ENCODE measurements at places on chromosomes 7 and 10.
A peak's percentile ranks its signal among the peaks of the same experiment; 100 is the strongest.

GRCh38 chr10:120945801-120946302, 94.7 kb downstream of the WDR11 start:
- DNase-seq = no peak

DNA sequence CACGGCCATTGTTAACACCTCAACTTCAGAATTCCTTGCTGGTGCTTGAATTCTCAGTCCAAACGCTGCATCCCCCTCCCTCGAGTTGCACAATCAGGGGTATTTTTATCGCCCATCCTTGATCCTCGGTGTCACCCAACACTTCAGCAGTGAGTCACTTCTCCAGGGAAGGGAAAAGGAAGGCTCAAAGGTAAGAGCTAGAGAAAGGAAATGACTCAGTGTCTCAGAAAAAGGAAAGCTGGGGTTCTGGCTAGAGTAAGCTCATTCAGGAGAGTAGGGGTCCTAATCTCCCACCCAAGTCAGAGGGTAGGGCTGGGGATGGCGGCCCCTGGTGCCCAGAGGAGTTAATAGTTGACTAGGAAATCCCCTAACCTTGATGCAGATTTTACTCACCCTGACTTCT, 39.8 kb upstream of the TRIM8 start:
- DNase-seq = no peak

- no peak for DNase-seq
These were observed 109.6 kb downstream of the KIF20B start for GRCh38 chr10:89810908-89811525.

GRCh38 chr10:35751347-35751746, 109.3 kb upstream of the FZD8 start:
- no peak for DNase-seq

DNA sequence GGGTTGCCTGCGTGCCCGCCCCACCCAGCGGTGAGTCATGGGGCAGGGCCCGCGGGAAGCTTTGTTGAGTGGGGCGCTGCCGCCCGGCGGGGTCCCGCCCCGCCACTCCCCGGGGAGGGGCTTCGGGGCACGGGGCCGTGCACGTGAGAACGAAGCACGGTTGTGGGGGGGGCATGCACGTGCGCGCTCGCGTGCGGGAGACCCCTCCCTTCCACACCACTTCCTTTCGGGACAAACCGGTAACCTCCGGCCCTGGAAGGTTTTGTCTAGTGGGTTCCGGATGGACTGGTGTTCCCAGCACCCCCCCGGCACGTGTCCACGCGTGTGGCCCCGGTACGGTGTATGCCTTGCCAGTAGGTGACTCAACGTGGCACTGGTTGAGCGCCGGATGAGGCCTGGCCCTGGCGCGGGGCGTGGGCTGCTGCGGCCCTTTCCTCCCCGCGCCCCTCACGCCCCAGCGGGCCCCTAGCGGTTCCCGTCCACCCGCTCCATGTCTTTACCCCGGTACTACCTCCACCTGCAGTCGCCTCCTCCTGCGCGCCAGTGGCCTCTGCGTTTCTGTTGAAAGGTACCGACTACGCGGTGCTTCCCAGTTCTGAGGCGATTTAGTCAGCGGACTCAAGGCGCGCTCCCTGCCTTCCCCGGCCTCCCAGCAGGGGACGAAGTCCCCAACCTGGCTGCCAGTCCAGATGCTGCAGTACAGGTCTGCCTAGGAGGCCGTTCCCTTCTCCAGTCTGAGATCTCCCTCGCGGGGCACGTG, 3.1 kb downstream of the ADIRF start:
- DNase-seq = peak; percentile 6

GRCh38 chr10:69295027-69295636, 16.8 kb downstream of the HK1 start:
- DNase-seq = no peak

- DNase-seq = no peak
These were observed 224.8 kb downstream of the MTERF1 start for GRCh38 chr7:91655656-91656055.

DNA sequence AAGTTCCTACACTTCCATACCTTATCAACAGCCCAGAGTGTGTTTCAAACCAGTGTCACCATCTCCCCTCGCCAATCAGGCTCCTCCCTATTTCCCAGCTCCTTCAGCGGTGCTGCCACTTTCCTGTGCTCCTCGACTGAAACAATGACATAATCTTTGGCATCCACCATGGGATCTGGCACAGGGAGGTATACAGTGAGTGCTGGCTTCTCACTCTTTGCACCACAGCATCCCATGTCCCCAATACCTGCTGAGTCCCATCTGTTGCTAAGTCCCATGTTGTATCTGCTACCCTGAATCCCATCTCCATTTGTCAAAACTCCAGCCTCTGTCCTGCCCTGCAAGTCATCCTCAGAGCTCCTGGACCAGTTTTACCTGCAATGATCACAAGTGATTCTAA, 15.4 kb downstream of the PAXIP1 start:
- no peak for DNase-seq

- DNase-seq = no peak
These were observed at the start of gene SLC18A2 for GRCh38 chr10:117240621-117241529. SLC18A2 (plus strand) TSS chr10:117241114; CDS start chr10:117241694, 580 bp downstream.

- DNase-seq = no peak
These were observed 573 bp downstream of the BLVRA start for GRCh38 chr7:43758822-43759683.

- DNase-seq = no peak
These were observed 2.2 kb upstream of the EPC1 start for GRCh38 chr10:32349199-32349585.

DNA sequence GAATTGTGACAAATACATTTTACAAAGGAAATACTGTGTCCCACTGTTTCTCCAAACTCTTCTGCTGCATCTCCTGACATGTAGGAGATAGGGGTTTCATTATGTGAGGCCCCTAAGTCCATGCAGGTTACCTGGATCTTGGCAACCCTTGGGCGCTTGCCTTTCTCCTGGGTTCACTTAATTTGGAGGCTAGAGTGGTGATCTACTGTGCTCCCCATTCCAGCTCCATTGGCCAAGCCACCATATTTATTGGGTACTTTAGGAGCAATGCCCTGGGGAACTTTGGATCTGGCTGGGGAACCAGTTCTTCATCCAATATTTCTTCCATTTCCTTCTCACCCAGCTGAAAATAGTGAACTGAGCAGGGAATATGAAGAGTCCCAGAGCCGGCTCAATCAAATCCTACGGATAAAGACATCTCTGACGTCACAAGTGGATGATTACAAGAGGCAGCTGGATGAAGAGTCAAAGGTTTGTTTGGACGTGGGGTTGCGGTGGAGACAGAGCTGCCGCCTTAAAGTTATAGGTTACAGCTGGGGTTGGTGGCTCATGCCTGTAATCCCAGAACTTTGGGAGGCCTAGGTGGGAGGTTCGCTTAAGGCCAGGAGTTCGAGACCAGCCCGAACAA, 18.5 kb downstream of the MYH16 start:
- no peak for DNase-seq

- DNase-seq = no peak
These were observed 414.8 kb upstream of the MKI67 start for GRCh38 chr10:128540781-128541761.

DNA sequence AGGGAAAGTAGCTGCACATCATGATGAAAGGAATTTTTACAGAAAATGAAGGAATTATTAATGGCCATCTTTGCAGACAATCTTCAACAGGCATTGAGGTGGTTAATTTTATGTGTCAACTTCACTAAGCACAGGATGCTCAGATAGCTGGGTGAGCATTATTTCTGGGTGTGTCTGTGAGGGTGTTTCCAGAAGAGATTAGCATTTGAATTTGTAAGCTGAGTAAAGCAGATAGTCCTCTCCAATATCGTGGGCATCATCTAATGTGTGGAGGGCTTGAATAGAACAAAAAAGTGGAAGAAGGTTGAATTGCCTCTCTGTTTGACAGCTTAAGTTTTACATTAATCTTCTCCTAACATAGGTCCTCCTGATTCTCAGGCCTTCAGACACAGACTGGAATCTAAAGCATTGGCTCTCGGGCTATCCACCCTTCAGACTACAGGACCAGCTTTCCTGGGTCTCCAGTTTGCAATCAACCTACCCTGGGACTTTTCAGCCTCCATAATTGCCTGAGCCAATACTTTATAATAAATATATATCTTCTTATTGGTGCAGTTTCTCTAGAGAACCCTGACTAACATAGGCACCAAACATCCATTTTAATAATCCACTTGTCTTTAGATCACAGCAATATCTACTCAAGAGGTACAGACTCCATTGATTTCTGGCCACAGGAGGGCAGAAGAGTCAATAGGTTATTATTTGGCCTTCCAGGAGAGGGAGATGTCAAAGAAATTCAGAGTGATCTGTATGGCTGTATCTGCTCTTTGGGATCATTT, 10.5 kb upstream of the CRPPA start:
- no peak for DNase-seq

- DNase-seq = no peak
These were observed 603.6 kb upstream of the MGMT start for GRCh38 chr10:128863411-128863810.

DNA sequence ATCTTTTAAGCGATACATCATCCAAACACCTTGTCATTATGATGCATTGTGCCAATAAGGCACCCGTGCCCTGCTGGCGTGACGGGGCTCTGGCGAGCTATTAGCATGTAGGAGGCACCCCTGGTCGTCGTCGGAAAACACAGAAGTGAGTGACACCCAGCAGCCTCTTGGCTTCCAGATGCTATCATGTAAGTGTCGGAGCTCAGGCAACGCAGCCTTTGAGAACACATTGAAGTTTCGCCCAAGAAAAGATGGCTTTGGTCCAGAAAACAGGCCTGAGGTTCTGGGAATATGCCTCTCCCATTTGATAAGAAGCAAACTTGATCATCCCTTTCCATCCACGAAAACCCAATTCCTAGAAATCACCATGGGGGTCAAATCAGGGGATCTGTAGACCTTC, 555.3 kb downstream of the GALNT17 start:
- DNase-seq = no peak

DNA sequence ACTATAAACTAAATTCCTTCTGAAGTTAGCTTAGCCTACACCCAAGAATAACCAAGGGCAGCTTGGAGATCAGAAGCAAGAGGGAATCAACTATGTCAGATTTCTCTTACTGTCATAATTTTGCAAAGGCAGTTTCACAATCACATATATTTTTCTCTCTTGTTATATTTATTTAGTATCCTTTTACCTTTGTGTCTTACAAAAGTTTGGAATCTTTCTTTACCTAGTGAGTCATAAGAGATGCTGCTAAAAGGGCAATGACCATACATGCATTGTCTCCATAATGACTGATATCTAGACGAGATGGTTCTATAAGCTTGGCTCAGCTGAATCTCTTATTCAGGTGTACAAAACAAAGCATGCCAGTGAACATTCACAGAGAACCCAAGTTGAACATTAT, 61.1 kb downstream of the PPP1R17 start:
- DNase-seq = no peak

GRCh38 chr10:104657457-104657856, 16.4 kb downstream of the SORCS3 start:
- DNase-seq = no peak

DNA sequence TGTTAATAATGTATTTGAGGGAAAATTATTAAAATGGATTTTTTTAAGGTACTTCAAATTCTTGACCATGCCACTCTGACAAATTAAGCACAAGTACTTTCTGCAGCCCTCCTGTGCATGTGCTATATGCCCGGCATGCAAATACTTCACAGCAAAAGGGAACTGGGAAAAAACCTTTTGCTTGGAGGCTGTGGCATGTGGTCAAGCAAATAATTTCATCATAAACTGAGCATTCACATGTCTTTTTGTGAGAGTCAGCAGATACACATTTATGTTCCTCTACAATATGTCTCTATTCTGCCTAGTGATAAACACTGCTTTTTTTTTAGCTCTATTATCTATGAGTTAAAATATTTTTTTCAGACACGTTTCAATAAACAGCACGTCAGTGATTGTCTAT, 53.7 kb upstream of the SEMA3A start:
- no peak for DNase-seq

DNA sequence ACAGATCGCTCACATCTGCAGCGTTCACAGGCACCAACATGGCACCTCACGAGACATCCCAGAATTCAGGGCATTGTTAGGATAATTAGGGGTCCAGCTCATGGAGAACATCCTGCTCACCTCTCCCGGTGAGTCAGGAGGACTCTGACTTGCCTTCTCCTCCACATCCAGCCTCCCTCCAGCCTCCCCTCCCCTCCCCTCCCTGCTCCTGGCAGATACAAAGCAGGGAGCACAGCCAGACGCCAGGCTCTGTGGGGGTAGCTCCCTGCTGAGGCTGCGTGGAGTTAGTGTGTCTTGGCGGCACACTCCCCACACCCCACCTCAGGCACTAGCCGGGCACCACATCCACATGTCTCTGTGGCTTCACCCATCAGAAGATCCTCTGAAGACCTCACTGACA, 320.6 kb downstream of the CXCL12 start:
- no peak for DNase-seq

DNA sequence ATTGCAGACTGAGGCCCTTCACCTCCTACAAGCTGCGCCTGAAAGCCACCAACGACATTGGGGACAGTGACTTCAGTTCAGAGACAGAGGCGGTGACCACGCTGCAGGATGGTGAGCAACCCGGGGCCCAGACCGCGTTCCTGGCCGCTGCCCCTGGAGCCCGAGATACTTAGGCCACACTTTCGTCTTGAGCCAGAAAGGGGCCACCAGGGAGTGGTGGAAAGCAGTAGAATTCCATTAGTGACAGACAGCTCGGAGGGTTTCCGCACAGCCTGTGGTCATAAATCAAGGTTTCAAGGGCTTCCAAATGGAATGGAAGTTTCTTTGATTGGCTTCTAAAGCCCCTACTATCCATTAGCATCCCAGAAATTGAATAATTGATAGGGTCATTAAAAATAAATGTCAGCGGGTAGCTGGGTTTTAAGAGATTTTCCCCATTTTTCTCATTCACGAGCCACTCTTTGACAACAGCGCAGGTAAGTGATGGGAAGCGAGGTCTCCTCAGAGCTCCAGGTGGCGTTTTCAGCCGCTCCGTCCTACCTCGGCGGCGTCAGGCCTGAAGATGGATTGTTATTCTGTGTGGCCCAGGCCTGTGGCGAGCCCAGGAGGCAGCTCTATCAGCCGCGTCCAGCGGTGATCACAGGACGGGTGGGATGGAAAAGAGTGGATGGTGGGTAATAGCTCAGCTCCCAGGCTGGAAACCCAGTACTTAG, 523.5 kb upstream of the FOXK1 start:
- no peak for DNase-seq

GRCh38 chr10:115989621-115990020, 283.4 kb downstream of the GFRA1 start:
- no peak for DNase-seq

- DNase-seq = no peak
These were observed 226.7 kb upstream of the IMMP2L start for GRCh38 chr7:111789048-111789320.

DNA sequence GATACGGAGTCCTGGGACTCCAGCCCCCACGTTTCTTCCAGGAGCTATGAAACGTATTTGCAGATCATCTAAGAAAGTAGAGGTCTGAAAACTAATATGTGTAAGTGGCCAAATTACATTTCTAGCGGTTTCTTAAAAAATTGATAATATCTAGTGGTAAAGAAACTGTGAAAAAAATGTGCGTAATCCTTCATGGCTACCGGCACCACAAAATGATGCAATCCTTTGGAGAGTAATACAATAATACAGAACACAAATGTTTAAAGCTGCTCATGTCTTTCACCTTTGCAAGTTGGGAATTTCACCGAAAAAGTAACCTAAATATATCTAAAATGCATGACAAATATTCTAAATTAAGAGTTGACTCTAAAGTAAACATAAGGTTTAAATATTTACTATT, 742.1 kb downstream of the GRID1 start:
- no peak for DNase-seq

Data from NCI-H2029 treated with DMSO at 0.1 percent for 48 hours (cell line).